Right atrium auricular region (tissue), 2 donors: ENCODE measurements at places on chromosomes 3 and 15. TPM values are rescaled to one million over a fixed set of nuclear protein-coding genes. Genes with fewer than 3 reads are reported as not detected.

GRCh38 chr15:54810496-54810895, 386.2 kb downstream of the RSL24D1 start:
- no peaks in the 10 kb centered on the region for H3K36me3 ChIP-seq
- H3K4me1 ChIP-seq, result no peaks in the 10 kb centered on the region
- no peaks in the 10 kb centered on the region for H3K27me3 ChIP-seq
- H3K27ac ChIP-seq, result no peak overlapping the region
- no peak for DNase-seq

- H3K4me3 ChIP-seq, result peak overlapping the region; percentile 96
- peaks cover 18% of the 10 kb centered on the region for H3K36me3 ChIP-seq
- no peaks in the 10 kb centered on the region for H3K4me1 ChIP-seq
- no peaks in the 10 kb centered on the region for H3K27me3 ChIP-seq
Measured at GRCh38 chr3:15428539-15428938, 1.1 kb downstream of the EAF1 start.

DNA sequence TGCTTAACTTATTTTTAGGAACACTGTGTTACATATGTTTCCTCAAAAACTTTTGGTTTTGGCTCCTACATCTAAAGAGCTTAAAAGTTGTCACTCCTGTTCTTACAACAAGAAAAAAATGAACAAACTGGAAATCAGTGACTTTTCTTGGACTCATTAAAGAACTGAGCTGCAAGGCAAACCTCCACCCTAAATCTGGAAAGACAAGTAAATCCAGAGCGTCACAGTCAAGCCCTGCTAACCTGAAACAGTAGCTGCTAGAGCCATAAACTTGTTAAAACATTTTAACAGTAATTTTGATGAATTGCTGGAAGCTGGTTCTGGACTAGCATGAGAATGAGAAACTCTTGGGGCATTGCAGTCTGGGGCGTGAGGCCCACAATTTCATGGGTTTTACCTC, 350.5 kb upstream of the COL8A1 start:
- no peaks in the 10 kb centered on the region for H3K36me3 ChIP-seq
- no peak overlapping the region for H3K4me3 ChIP-seq
- H3K4me1 ChIP-seq, result no peaks in the 10 kb centered on the region

- H3K27me3 ChIP-seq, result no peaks in the 10 kb centered on the region
- H3K27ac ChIP-seq, result no peak overlapping the region
- H3K4me3 ChIP-seq, result no peak overlapping the region
- no peaks in the 10 kb centered on the region for H3K4me1 ChIP-seq
- H3K36me3 ChIP-seq, result no peaks in the 10 kb centered on the region
Measured at GRCh38 chr3:195040773-195041520, 230.0 kb downstream of the XXYLT1 start.

DNA sequence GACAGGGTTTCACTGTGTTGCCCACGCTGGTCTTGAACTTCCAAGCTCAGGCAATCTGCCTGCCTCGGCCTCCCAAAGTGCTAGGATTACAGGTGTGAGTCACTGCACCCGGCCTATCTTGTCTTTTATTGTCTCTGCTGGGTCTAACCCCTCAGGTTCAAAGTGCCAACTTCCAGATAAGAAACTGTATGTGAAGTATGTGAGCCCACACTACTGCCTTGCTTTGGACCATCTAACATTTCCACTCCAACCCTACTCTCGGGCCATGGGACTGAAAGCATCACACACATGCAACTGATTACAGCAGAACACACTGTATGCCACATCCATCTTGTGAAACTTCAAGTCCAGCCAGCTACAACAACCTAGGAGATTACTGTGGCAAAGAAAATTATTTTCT, 256.1 kb upstream of the VEPH1 start:
- H3K27me3 ChIP-seq, result no peaks in the 10 kb centered on the region
- H3K27ac ChIP-seq, result no peak overlapping the region
- no peak overlapping the region for H3K4me3 ChIP-seq
- no peaks in the 10 kb centered on the region for H3K36me3 ChIP-seq
- DNase-seq, result no peak
- no peaks in the 10 kb centered on the region for H3K4me1 ChIP-seq

- no peaks in the 10 kb centered on the region for H3K27me3 ChIP-seq
- peaks cover 6% of the 10 kb centered on the region for H3K36me3 ChIP-seq
- H3K27ac ChIP-seq, result peak overlapping the region; percentile 87
- H3K4me1 ChIP-seq, result peaks cover 88% of the 10 kb centered on the region
- DNase-seq, result no peak
- H3K4me3 ChIP-seq, result no peak overlapping the region
Measured at GRCh38 chr3:123344175-123344906, 104.5 kb downstream of the ADCY5 start.

DNA sequence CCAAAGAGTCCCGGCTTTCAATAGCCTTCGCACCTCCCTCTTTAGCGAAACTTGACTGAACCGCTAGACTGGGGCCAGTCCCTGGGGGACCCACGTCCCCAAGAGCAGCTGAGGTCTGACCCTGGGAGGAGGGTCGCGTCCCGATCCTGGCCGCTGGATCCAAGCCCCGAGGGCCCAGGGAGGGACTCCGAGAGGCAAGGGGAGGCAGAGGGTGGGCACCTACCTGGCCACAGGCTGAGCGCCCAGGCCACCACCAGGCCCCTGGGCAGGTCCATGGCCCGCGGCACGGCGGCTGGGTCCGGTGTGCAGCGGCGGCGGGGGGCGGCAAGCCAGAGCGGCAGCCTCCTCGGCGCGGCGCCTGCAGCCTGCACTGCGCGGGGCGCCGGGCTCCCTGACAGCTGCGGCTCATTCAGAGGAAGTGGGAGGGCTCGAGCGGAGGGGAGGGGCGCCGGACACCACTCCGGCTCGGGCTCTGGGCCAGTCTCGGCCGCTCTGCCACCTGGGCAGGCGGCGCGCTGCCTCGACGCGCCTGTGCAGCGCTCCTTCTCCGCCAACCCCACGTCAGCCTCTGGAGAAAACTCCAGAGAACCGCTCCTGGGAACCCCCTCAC, at the start of gene ITGA11:
ITGA11 (minus strand) TSS at position 372 of the 610 bp plus-strand sequence; CDS start at position 275, 97 bp downstream.
- peak; percentile 74 for DNase-seq
- no peaks in the 10 kb centered on the region for H3K4me1 ChIP-seq
- H3K36me3 ChIP-seq, result no peaks in the 10 kb centered on the region
- H3K27me3 ChIP-seq, result no peaks in the 10 kb centered on the region

DNA sequence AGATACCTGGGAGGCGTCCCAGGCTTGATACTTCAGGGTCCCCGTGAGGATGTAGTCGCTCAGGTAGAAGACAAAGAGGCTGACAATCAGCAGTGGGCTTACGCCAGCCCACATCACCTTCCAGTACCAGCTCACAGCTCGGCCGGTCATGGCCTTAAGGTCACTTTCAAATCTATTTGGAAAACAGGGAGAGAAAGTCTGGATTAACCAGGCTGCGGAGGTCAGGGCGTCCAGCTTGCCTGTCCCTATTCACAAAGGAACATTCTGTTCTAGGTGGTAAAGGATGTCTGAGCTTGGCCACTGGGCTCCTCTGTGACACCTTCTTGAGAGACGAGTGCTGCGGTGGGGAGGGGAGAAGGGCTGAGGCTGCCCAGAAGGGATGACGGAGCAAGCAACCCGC, 36.5 kb downstream of the SLC6A20 start:
- no peaks in the 10 kb centered on the region for H3K4me1 ChIP-seq
- H3K27ac ChIP-seq, result no peak overlapping the region
- H3K27me3 ChIP-seq, result no peaks in the 10 kb centered on the region
- H3K36me3 ChIP-seq, result no peaks in the 10 kb centered on the region
- peak; percentile 34 for DNase-seq
- no peak overlapping the region for H3K4me3 ChIP-seq

The SLC2A2 gene
- not detected for total RNA-seq

The PSMD6 gene
- total RNA-seq, result 74.5 TPM

The KCNMB3 gene
- total RNA-seq, result 1.1 TPM

The DAZL gene
- not detected for total RNA-seq

The TBCCD1 gene
- 10.3 TPM for total RNA-seq

The FBXO40 gene
- total RNA-seq, result 81.6 TPM

The PAK2 gene
- total RNA-seq, result 48.7 TPM
